ENCODE measurements at places on chromosomes 3 and 15. TPM values are rescaled to one million over a fixed set of nuclear protein-coding genes. Genes with fewer than 3 reads are reported as not detected.
A peak's percentile ranks its signal among the peaks of the same experiment; 100 is the strongest.

Gene IL16
- total RNA-seq, result 6.5 TPM

DNA sequence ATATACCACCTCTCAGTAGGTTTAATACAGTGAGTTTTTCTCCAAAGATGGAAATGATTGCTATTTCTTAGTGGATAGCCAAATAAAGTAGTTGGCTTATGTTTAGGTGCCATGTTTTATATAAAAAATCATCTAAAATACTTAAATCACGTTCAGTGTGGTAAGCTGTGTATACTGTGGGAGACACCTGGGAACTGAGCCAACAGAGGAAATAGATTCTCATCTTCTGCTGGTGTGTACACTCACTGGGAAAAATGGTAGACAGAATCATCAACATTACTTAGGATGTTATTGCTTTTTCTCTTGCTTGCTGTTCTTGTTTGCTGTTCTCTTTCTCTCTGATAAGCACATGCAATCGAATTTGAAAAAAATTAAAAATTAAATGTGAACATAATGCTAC is 112.6 kb upstream of the MB21D2 start:
- H3K27me3 ChIP-seq, result no peaks in the 10 kb centered on the region
- no peaks in the 10 kb centered on the region for H3K4me1 ChIP-seq
- no peak overlapping the region for H3K27ac ChIP-seq
- DNase-seq, result no peak
- H3K36me3 ChIP-seq, result no peaks in the 10 kb centered on the region
- H3K4me3 ChIP-seq, result no peak overlapping the region

GRCh38 chr3:195808741-195809290 is 2.9 kb downstream of the MUC4 start:
- H3K4me1 ChIP-seq, result no peaks in the 10 kb centered on the region
- no peak overlapping the region for H3K27ac ChIP-seq
- no peak overlapping the region for H3K4me3 ChIP-seq
- H3K27me3 ChIP-seq, result peaks cover 19% of the 10 kb centered on the region

DNA sequence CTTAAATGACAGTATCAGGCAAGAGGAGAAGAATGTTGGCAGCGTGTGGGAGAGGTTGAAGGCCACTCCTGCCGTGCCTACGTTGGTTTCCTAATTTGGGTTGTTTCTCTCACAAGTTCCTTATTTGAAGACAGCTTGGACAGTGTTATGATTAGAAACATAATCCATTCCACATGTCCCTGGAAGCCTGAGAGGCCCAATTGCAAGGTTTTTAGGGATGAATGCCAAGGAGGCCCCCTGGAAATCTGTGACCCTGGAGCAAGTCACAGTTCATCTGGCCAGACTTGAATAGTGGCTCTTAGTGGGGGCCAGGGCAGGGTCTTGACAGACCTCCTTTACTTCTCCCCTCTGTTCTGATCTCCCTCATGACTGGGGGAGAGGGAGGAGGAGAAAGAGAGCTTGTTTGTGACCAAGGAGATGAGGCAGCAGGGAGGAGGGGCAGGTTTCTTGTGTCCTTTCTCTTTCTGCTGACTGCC is 584.4 kb upstream of the TBL1XR1 start:
- no peaks in the 10 kb centered on the region for H3K36me3 ChIP-seq
- H3K4me3 ChIP-seq, result no peak overlapping the region
- peak overlapping the region; percentile 49 for H3K27ac ChIP-seq
- no peaks in the 10 kb centered on the region for H3K27me3 ChIP-seq
- H3K4me1 ChIP-seq, result peaks cover 22% of the 10 kb centered on the region
